ENCODE measurements at places on chromosomes 5 and 9.

GRCh38 chr5:174409070-174409469, 315.3 kb upstream of the MSX2 start:
- no peak for DNase-seq

DNA sequence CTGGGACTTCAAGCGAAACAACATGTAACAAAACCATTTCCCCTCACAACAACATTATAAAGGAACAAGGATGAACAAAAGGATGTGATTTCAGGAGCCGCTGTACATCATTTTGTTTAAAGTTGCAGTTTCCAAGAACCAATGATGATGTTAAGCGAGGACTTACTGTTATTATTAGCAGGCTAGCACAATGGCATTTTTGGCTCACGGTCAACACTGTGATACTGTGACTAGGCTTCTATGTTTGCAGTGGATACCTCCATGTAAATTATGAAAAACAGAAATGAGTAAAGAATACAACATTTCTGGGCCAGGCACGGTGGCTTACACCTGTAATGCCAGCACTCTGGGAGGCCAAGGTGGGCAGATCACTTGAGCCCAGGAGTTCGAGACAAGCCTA, 113.0 kb downstream of the AUH start:
- DNase-seq = no peak

GRCh38 chr9:77598991-77599390, 49.1 kb downstream of the GNA14 start:
- no peak for DNase-seq

GRCh38 chr9:124709292-124709690, 61.8 kb downstream of the NR6A1 start:
- no peak for DNase-seq

- no peak for DNase-seq
These were observed 270.8 kb upstream of the DAPK1 start for GRCh38 chr9:87226896-87227295.

DNA sequence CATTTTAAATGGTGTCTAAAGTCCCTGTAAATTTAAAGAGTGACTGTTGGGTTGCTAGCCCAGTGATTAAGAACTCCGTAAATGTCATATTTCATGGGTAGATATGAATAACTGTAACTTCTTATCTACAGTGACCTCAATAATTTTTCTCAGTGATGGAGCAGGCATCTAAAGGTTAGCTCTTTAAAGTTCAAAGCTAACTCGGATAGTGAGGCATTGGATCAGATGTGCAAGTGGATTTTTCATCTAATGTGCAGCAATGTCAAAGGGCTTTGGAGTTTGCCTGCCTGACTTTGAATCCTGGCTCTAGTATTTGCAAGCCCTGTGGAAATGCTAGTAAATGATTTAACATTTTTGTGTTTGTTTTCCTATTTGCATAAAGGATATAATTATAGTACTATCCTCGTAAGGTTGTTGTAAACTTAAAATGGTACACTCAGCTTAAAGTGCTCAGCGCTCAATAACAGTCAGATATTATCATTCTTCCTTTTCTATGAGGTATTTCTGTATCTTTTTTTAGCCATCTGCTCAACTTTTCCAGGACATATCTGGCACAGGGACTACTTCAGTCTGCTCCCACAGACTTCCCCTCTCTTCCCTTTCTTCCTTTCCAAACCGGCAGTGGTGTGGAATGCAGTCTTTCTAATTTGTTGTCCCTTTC, 163.7 kb upstream of the ELL2 start:
- DNase-seq = no peak

DNA sequence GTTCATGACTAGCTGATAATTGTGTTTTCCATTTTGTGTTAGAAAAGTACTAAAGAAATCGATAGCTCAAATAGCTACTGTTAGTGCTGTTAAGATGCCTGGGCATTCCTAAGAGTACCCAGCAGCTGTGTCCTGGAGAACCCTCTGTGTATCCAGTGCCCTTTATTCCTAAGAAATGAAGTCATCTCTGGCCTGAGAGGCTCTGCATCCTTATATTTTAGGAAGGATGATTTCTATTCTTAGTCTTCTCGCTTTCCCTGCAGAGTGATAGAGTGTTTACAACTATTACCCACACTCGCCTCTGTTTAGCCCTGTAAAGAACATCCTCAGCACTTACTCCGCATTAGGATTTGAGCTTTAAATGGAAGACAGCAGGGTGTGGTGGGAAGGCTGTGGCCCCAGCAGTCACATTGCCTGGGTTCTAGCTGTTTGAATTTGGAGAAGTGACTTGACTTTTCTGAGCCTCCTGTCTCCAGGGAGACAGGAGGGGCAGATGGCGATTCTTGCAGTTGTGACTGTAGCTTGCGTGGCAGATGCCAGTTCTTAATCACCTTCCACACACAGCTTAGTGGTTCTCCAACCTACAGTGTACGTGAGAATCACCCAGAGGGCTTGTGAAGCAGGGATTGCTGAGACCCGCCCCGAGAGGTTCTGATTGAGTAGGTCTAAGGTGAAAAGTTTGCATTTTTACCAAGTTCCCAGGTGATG, 177.2 kb upstream of the PITX1 start:
- DNase-seq = no peak

- no peak for DNase-seq
These were observed 4.5 kb downstream of the SLC36A1 start for GRCh38 chr5:151451626-151452520.

DNA sequence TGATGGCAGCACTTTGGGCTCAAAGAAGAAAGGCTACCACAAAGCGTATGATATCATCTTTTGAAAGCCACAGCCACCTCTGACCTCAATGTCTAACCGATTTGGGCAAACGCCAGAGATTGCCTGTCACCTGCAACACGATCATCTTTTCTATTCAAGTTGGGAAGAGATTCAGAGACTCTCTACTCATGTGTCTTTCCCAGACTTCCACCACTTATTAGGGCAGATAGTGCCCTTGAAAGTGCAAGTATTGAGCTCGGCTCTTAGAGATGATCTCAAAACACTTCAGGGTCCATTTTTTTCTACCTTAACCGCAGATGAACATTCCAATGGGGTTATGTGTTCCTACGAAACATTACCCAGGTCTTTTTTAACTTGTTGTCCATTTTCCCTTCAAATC, 213.7 kb downstream of the DRD1 start:
- DNase-seq = no peak

- DNase-seq = no peak
These were observed 111.0 kb upstream of the IL7R start for GRCh38 chr5:35745660-35746059.

DNA sequence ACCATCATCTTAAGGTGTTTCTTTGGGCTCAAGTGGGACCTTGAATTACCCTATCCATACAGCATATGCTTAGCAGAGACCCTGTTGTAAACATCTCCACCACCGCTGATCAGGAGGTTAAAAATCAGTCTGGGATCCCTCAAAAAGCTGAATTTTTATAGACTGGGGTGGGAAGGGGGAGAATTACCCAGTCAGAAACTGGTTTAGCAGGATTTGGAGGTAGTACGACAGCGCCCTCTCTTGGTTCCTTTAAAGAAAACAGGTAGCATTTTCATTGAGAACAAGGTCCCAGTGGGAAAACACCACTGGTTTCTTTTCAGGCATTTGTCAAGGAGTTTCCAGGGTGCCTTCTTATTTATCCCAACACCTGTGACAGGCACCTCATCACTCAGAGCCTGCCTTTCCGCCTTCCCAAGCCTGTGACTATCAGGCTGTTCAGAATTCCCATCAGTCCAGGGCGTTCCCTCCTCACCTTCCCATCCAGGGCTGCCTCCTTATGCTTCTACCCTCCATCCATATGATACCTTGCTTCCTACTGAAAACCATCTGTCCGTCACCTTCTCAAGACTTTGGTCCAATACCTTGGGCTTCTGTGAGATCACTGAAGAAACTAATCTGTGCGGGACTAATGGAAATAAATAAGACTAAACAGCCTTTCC, 203.8 kb upstream of the RAI14 start:
- DNase-seq = no peak

GRCh38 chr9:18728642-18729041, 254.7 kb downstream of the ADAMTSL1 start:
- no peak for DNase-seq

GRCh38 chr9:115672477-115673316, 480.9 kb upstream of the PAPPA start:
- DNase-seq = no peak

- no peak for DNase-seq
These were observed 41.5 kb downstream of the C5orf22 start for GRCh38 chr5:31573494-31574142.

- no peak for DNase-seq
These were observed 12.4 kb downstream of the CARD19 start for GRCh38 chr9:93108291-93109041.

DNA sequence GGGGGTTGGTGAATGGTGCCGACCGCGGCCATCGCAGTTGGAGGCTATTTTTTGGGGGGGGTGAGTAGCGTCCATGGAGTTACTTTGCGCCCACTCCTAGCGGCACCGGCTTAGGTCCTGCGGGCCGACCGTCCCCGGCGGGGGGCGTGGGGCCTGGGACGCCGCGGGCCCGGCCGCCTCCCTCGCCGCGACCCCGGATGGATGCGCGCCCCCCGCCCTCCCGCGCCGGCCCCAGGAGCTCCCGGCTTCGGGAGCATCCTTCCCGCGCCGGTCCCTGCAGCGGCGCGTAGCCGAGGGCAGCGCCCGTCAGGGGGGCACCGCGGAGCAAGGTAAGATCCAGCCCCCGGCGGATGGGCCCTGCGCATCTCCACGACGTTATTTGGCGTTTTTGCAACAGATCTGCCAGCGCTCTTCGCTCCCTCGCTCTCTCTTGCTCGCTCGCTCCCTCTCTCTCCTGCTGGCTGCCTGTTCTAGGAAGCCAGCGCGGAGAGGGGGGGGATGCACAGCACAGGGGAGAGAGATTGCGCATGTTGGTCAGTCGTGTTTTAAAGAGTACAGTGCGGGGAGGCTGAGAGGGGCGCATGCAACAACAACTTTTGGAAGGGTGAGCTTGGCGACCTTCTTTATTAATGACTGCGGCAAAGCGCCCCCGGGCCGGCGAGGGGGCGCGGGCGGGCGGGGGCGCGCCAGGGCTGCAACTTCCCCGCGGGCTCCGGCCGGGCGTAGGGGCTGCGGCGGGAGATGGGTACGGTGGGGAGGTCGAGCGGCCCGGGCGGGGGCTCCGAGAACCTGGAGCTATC, 413 bp downstream of the JADE2 start:
- peak; percentile 12 for DNase-seq

- no peak for DNase-seq
These were observed 34.5 kb downstream of the TXNDC8 start for GRCh38 chr9:110303133-110303532.

DNA sequence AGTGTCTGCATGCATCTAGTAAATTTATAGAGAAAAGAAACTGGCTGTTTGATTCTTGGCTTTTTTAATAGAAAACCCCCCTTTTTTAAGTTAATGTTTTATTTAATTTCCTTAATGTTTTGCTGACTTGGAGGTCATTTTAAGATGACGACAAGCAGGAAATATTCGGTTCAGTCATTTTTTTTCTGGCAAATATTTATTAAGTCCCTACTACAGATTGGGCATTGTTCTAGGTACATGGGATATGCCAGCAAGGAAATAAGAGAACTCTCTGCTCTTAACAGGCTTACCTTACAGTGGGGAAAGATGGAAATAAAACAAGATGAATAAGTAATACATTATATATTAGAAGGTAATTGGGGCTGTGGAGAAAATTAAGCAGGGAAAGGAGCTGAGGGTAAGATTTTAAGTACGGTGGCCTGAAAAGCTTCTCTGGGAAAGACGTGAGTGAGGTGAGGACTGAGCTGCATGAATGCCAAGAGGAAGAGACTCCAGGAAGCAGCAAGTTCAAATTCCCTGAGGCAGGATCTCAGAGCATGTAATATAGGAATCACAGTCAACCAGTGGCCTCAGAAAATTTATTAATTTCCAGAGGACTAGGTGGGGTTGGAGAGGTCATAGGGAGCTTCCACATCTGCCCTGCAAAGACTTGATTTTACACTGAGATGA, 316.0 kb upstream of the DAP start:
- no peak for DNase-seq

DNA sequence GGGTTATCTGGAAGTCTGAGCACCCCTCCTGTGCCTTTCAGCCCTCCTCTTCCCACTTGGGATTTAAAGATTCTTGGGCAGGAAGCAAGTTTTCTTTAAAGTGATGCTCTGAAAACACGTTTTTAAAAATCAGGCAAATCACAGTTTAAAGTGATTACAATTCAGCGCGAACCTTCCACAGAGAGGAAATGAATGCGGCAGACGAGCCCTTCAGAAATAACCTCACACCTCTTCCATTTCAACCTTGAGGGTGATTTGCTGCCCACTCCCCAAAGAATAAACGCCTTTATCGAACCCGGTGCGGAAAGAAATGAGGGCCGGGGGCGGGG, 2.3 kb upstream of the EFNA5 start:
- DNase-seq = no peak

GRCh38 chr5:74167930-74168315, 472.6 kb downstream of the ENC1 start:
- DNase-seq = no peak

DNA sequence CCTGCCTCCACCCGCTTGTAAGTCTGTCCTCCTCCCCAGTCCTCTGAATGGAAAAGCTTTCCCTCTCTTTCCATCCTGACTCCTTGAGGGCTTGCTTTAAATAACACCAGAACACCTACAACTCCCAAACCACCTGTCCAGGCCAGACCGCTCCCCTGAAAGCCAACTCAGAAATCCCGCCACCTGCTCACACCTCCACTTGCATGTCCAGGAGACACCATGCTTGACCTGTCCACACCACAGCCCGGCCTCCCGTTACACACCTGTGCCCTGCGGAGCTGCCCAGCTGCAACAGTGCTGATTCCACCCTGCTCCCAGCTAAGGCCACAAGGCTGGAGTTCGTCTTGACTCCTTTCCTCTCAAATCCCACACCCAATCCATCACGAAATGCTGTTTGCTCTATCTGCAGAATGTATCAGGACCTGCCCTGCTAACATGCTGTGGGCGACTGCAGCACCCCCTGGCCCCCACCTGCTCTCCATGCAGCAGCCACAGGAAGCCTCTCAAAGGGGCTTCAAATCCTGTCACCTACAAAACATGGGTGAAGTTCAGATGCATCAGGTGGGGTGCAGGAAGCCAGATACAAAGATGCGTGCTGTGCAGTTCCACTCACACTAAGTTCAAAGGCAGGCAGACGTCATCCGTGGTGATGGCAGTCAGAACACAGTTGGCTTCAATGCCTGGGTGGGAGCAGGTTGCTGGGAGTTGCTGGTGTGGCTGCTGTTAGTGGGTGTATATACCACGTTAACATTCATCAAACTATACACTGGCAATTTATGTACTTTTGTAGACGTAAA, 166.0 kb downstream of the ROR2 start:
- no peak for DNase-seq

DNA sequence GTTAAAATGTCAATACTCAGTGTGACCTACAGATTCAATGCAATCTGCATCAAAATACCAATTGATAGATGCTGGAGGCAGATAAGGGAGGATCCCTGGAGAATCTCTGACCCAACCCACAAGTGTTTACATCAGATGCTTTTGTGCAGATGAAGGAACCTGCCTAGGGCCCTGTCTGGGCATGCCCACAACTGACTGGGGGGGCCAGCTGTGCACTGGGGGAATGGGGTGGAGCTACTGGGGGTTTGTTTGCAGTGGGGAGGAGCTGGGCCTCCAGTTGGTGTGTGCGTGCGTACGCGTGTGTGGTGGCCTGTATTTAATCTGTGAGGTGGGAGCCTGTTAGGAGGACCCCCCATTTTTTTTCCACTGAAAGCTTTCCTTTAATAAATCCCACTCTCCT, 244.9 kb downstream of the TRIM36 start:
- DNase-seq = no peak

GRCh38 chr5:147507480-147508126, 2.3 kb downstream of the DPYSL3 start:
- no peak for DNase-seq
